ENCODE measurements at places on chromosomes 6 and 20.

- DNase-seq: no peak
Observed at GRCh38 chr6:143401068-143401446, 49.4 kb downstream of the ADAT2 start.

GRCh38 chr6:47922391-47922790 lies 140.6 kb downstream of the OPN5 start:
- DNase-seq: no peak

- no peak for DNase-seq
Observed at GRCh38 chr6:131683479-131683878, 17.7 kb downstream of the OR2A4 start.

DNA sequence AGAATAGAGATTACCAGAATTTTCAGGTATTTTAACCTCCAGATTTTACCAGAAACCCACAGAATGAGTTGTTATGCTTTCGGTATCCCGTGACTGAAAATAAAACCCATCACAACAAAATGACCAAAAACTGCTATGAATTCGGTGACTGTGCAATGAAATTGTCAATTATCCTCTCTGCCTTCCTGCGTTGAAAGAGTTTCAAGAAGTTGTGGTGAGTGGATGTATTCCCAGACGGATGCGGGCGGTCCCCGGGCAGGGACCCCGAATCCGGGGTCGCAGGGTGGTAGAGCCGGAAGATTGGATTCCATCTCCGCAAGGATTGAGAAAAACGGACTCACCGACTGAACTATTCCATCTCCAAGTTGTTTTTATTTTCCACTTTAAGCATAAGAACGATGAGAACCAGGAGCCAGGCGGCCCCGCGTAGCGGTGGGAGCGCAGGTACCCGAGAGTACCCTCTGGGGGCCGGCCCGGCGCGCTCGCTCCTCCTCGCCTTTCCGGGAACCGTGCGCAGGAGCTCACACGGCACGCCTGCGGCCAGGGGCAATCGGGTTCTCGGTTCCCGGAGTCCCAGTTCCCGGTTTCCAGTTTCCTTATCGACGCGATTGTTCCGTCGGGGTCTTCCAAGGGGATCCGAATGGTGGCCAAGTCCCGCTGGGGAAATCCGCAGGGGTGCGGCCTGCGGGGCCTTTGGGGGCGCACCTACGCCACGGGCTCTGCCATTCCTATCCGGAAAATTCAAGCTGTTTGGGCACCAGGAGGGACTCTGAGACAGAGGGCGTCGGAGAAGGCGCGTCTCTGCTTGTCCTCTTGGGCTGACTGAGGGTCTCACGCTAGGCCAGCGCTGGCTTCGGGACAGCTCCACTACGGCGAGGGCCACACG lies 104.9 kb upstream of the PRDM1 start:
- DNase-seq: no peak

DNA sequence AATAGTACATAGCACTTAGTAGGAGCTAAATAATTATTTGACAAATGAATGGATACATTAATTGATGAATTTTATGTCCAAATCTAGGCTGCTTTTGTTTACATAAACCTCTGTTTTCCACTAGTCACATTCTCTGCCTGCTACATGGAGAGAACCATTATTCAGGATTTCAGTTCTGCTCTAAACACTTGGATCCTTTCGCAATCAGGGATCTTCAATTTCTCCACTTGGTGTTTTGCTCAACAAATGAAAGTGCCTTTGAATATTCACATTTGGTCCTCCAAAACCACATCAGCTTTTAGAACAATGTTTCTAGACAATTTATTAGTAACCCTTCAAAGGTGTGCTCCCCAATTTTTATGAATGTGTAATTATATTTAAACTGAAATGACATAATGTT lies 30.6 kb upstream of the HLA-DQB1 start:
- DNase-seq: no peak

DNA sequence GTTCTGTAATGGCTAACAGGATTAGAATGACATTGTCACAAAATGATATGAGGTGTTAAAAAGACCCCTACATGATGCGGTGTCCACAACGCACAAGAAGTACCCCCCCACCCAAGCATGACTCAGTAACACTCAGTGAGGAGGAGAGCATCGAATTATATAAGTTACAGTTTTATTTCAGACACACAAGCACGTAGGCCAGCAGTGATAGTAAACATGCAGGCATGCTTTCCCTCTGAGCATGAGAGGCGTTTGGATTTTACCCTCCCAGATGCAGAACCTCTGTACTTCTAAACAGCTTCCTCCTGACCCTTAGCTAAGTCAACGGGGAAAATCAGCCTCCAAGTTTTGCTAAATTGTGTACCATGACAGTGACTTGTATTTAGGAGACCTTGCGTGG lies 23.9 kb downstream of the GNAS start:
- no peak for DNase-seq

DNA sequence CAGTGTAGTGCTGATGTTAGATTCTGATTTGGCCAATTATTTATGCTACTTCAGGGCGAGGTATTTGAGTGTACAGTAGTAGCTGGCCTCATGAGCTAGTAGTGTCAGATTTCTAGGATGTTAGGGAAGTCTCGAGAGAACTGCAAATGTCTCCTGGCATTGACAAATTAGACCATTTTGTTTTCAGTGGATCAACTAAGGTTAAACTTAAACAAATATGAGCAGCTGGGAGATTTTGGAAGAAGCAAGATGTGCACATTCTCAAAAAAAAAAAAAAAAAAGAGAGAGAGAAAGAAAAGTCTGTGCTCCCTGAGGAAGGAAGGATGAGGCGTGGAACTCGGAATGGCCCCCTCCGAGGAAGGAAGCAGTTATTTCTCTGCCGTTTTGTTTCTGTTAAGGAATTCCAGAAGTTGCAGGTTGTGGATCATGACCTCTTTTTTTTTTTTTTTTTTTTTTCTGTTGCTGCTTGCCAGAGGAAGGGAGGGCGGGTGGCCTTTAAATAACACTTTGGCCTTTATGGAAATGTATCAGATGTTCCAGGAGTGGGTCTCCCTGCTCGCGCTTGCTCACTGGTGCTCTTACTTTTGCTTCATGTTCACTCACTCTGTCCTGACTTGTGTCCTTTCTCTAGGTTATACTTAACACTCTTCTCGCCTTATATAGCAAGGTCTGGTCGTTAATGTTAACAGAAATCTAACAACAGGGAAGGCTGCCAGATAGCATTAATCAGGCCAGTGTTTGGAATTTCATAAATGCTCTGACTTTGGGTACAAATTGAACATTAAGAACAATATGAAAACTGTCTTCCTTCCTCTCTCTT lies 124.4 kb downstream of the TCP11 start:
- no peak for DNase-seq

- DNase-seq: peak; percentile 2
Observed at GRCh38 chr6:53956068-53956711, 155.1 kb upstream of the MLIP start.

DNA sequence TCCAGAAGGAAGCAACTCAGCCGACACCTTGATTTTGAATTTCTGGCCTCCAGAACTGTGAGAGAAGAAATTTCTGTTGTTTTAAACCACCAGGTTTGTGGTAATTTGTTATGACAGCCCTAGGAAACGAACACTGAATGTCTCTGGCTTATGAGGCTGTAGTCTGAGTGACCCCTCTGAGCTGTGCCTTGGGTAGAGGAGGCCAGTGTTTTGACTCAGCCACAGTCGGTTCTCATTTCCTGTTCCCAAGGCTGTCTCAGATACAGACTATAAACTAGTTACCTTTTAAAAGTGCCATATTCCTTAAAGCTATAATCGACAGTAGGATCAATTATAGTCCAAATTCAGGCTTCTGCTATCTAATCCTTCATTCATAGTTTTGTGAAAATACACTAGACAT lies 391.2 kb upstream of the MAP3K7 start:
- DNase-seq: no peak

DNA sequence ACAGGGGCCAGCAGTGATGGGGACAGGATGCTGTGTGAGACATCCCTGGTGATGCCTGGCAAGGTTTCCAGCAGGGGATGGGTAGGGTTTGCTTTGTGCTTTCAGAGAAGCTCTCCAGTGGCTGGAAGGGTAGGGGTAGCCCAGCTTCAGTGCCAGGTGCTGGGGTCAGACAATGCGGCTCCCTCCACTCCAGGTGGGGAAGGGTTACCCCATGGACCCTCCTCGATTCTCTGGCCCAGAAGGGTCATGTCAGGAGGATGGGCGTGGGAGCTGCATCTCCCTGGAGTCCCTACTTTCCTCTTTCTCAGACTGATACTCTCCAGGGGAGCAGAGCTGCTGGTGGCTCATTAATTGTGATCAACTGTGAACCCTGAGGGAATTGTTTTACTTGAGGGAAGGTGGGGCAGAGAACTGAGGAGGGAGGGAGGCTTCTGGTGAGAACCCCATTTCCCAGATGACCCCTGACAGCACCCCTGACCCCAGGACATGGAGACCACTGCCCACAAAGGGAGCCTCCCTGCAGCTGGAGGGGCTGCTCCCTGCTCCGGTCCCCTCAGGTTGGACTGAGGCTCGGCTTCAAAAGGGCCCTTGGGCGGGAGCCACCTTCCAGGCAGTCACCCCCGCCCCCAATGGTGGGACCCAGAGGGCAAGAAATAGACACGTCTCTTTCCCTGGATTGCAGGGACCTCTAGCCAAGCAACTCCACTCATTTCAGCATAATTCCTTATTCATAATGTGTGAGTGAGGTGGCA lies 100.9 kb upstream of the BHLHE23 start:
- DNase-seq: no peak

DNA sequence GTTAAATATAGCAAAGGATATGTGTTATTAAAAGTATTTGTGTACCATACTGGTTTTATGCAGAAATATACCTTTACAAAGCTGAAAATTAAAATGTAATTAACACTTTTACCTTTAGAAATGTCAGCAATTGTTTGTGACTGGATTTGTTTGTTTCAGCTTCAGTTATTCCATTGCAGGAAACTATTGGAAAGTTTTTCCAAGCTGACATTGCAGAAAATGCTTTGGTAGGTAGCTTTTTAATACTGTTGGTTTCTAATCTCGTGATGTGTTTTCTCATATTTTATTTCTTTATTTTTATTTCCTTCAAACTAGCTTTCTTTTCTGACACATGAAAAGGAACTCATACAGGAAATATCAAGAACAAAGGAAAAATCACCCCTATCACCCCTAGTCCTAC lies 8.2 kb downstream of the NDUFAF5 start:
- no peak for DNase-seq

DNA sequence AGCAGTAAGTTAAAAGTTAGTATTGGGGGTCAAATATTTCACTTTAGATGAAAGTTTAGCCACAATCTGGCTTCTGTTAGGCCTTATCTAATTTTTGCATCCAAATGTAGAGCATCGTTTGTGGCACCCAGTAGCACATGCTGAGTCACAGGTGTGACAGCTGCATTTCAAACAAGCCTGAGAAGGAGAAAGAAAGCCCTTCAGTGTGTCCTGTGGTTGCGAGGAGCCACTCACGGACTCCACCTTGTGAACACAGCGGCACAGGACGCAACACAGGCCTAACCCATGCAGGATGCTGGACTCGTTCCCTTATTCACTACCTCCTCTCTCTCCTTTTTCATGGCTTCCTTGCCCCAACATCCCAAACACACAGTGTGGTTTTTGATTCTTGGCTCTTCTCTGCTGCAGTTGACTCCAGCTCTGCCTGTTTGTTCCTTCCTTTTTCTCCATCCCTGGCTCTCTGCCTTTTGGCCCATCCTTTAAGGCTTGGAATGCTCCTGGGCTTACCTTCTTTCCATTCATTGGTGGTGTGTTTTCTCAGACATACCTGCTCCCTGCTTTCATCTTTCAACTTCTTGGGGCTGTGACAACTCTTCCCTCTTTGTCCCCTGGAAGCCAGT lies 124.2 kb downstream of the SLC16A10 start:
- DNase-seq: peak; percentile 65

DNA sequence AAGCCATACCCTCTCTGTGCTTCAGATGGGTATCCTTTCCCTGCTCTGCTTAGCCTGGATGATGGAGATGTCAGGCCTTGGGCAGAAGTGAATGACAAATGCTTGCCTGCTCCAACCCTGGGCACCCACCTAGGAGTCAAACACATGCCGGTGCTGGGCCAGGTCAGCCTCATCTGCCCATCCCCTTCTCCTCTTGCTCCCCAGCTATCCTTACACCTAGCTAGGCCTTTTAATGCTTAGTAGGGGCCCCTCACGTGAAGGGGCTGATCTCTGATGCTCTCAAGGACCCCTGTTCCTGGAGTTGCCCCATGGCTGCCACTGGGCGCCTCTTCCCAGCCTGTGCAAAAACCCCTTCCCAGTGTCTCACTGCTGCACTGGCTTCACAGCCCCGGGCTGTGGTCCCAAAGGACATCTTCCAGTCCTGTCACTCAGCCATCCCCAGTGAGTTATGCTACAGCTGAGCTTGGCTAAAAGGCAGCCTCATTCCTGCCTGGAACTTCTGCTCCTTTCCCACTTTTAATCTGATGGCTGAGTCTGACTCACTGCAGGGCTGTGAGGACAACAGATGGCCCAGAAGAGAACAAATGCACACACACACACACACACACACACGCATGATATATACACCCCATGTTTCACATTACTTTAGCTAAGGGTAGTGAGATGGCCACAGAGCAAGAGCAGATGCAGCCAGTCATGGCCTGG lies 12.8 kb upstream of the SDCBP2 start:
- DNase-seq: no peak

DNA sequence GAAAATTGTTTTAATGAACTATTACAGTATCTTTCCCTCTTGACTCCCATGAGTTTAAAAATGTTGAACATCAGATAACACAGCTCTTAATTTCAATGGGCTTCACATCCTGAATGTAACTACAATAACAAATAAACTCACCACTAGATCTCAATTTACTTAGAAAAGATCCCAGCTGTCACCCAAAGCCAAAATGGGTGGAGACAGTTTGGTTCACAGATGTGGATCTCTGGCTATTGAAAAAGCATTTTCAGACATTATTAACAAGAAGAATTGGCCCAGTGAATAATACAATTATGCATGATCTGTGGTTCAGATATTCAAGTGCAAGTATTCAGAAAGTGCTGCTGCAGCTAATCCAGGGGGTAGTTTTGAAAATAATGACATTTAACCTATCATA lies 184.7 kb upstream of the RALGAPA2 start:
- no peak for DNase-seq

- no peak for DNase-seq
Observed at GRCh38 chr6:101545191-101545590, 151.7 kb downstream of the GRIK2 start.

DNA sequence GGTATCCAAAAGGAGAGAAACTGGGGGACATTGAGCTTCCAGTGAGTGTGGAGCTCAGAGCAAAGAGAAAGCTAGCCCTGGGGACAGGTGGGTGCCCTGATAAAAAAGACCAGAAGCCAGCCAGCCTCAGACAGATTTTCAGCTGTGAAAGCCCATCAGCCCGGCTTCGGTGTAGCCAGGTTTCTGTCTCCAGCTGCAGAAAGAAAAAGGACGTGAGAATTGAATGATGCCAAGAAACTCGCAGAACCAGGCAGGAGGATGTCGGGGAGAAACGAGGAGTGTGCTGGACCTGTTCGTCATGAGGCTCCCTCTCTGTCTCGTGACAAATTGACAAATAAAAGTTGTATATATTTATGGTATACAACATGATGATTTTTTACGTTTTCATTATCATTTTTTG lies 63.3 kb downstream of the CDH4 start:
- DNase-seq: no peak

- no peak for DNase-seq
Observed at GRCh38 chr20:50340541-50340940, 149.9 kb downstream of the CEBPB start.

- DNase-seq: no peak
Observed at GRCh38 chr6:106173124-106173879, 87.2 kb downstream of the PRDM1 start.
